Stimulated activated CD4-positive, alpha-beta T cell treated with anti-CD3 and anti-CD28 coated beads, TNF-alpha, amount 100 ng/mL, for 24 hours (primary cell): ENCODE measurements at places on chromosomes 11 and 22.

DNA sequence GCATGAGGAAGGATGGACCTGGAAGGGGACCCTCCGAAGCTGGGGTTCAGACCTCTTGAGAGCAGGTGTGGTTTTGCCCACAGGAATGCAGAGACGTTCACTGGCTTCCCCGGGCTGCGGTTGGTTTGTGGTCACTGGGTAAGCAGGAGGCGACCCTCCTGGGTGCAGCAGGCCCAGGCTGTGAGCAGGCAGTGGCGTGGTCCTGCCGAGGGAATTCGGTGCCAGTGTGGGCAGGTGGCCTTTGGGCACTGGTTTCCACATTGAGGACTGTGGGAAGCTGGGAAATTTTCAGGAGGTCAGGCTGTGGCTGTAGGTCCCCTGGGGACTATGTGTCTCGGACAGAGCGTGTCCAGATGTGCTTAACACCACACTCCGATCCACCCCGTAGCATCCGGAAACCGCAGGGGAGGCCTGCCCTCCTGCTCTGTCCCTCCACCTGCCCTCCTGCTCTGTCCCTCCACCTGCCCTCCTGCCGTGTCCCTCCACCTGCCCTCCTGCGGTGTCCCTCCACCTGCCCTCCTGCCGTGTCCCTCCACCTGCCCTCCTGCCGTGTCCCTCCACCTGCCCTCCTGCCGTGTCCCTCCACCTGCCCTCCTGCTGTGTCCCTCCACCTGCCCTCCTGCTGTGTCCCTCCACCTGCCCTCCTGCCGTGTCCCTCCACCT, 27.5 kb downstream of the TPCN2 start:
- no peak for DNase-seq

DNA sequence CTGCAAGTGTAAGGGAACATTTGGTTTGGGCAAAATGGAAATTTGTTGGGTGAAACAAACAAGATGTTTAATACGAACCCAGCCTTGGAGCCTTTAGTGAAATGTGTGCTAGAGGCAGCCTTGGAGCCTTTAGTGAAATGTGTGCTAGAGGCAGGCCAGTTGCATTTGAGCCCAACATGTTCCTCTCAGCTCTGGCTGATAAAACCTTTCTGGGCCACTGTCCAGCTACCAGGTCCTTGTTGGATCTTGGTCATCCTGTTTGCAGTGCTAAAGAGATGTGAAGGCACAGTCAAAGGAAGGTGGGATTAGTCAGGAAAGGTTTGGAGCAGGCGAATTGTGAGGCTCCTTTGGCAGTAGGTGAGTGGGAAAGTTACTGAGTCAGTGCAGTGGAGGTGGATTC, 48.9 kb downstream of the CEP164 start:
- no peak for DNase-seq

DNA sequence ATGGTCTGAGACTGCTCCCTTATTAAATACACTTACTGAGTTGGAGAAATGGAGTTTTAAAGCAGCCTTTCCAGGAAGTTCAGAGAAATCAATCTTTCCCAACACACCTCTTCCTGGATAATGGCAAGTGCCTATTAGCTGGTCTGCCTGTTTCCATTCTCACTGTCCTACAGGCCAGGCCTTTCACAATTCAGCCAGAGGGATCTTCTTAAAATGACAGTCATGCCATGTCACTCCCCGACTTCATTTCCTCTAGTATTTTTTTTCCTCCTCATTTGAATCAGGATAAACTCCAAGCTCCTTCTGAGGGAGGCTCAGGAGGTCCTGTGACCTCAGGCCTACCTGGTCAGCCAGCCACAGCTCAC, 62.6 kb downstream of the FDX1 start:
- DNase-seq = no peak

GRCh38 chr11:119434591-119435330, 11.8 kb upstream of the THY1 start:
- no peak for DNase-seq

- no peak for DNase-seq
Measured at GRCh38 chr11:110991661-110992355, 253.7 kb upstream of the POU2AF2 start.

DNA sequence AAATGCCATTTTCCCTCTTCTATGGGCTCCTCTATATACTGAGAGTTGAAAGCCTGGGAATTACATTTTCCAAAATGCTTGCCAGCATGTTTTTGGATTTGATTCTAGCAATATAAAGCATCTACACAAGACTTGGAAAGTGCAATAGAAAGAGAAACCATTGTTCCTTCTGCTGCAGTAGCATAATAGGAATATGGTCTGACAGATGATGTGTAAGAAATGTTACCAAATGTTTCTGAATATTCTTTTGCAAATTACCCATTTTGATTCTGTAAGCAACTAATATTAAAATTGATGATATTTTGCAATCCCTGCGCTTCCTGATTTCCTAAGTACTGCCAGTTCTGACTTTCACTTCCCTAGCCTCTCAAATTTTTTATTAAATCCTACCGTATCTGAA, 61.6 kb downstream of the CASP12 start:
- DNase-seq = no peak

DNA sequence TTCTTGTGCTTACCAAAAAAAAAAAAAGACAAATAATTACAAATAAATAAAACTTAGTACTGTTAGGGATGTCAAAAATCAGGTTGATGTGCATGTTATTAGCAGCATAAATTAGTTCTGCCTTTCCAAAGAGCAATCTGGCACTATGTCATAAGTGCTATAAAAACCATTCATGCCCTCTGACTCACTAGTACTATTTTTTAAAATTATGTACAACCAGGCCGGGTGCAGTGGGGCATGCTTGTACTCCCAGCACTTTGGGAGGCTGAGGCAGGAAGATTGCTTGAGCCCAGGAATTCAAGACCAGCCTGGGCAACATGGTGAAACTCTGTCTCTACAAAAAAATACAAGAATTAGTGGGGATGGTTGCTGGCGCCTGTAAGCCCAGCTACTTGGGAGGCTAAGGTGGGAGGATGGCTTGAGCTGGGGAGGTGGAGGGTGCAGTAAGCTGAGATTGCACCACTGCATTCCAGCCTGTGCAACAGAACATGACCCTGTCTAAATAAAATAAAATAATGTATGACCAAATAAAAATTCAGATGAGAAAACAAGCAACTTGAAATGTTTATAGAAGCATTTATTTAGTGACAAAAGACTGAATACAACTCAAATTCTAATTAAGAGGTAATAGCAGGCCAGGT, 25.3 kb downstream of the UEVLD start:
- DNase-seq = no peak
